ENCODE measurements at places on chromosomes 7 and 10.

GRCh38 chr10:57979491-57979890 is 288.2 kb downstream of the IPMK start:
- no peak for DNase-seq

DNA sequence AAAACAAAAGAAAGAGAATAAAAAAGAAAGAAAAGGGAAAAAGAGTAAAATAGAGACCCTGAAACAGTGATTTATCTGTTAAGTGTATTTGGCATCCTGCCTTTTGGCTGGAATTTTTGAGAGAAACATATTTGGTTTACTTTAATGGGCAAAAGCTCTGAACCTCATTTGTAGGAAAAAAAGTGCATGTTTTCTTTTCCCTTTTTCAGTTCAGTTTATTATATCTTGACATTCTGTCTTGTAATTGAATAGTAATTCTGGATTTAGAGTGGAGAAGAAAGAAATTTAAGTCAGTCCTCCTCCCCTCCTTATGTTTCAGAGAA is 69.5 kb downstream of the ARID5B start:
- DNase-seq, result no peak

DNA sequence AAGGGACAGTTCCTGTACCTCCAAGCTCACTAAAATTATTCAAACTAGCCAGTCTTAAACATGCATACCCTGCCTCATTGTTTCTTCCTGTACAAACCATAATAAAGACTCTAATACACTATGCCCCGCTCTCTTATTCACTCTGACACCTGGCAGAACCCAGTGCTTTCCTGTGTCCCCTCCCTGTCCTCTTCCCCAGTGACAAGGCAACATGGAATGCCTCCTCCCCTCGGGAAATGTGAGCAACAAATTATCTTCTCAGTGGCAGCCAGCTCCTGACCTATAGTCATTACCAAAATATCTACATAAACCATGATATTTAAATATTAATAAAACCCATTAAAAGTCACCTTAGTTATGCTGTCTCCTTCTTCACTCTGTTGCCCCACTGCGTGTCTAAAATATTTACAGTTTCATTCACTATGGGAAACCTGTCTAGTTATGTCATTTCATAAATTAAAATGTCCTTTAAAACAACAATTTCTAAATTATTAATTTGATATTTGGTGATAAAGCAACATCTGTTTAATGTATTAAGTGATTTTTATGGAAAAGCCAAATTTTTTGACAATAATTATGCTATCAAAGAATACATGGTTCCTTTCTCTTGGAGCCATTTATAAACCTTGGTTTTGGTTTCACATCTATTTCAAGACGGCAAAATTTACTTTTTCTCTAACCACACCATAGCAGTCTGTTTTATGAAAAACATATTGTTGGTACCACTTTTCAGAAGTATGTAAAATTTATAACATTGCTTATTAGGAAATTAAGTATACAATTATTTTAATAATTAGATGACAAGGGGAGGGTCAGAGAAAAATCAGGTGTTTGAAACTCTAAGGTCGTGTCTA is 1355.2 kb downstream of the XPNPEP1 start:
- no peak for DNase-seq

GRCh38 chr10:76466836-76467503 is 1035.5 kb downstream of the LRMDA start:
- no peak for DNase-seq

DNA sequence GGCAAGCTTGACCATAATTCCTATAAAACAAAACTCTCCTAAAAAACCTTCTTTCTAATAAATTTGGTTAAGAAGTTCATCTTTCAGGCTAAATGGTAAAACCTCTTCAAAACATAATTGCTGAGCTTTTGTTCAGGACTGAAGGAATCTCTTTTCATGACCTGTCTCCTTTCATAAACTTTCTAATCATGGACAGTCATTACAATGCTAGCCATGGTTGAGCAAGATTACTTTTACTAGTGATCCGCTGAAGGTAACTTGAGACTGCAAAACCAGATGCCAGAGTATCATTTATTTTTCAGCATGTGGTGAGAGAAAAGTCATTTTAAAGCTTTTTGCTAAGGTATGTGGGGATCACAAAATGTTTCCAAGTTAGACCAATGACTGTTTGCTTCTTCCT is 186.4 kb upstream of the RHOBTB1 start:
- no peak for DNase-seq

DNA sequence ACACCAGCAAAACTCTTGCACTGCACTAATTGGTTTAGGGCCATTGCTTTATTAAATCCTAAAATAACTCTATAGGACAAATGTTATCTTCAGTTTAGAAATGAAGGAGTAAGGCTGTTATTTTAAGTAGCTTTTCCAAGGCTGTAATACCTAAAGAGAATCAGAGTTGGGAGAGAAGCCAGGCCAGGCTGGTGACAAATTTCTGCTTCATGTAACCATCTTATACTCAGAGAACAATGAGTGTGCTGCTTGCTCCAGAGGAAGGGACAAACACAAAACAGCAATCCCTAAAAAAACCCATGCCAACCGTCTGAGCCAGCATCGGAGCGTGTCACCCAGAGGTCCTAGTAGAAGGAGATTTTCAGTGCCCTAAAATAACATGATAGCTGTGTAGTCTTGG is 49.7 kb upstream of the TARP start:
- no peak for DNase-seq

GRCh38 chr7:27617651-27618381 is 44.9 kb downstream of the HIBADH start:
- DNase-seq, result no peak

- DNase-seq, result no peak
Measured at GRCh38 chr10:110109511-110109910, 97.9 kb upstream of the MXI1 start.

GRCh38 chr10:21432266-21432665 is 93.2 kb downstream of the SKIDA1 start:
- no peak for DNase-seq

DNA sequence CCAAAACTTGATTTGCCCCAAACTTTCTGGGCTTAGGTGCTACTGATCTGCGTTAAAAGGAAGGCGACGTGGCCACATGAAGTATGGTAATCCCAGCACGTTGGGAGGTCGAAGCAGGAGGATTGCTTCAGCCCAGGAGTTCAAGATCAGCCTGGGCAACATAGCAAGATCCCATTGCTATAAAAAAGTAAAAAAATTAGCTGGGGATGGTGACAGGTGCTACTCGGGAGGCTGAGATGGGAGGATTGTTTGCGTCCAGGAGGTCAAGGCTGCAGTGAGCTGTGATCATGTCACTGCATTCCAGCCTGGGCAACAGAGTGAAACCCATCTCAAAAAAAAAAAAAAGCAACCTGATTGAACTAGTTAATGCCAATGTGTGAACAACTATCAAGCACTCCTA is 5.1 kb upstream of the CUL1 start:
- DNase-seq, result no peak

DNA sequence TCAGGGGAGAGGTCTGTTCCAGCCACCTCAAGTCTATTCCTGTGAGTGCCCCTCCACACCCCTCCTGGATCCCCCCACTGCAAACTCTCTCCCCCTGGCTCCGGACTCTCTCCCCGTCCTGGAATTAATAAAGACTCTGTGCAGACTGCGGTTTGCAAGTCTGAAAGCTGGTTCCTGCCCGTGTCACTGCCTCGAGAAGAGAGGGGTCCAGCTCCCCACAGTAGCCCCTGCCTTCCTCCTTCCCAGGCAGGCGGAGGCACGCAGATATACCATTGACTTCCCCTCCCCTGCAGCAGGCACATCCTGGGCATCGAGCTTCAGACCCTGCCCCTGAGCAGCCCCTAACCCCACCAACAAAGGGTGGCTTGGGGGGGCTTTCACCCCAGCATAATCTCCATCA is 2.2 kb upstream of the ELN start:
- no peak for DNase-seq

DNA sequence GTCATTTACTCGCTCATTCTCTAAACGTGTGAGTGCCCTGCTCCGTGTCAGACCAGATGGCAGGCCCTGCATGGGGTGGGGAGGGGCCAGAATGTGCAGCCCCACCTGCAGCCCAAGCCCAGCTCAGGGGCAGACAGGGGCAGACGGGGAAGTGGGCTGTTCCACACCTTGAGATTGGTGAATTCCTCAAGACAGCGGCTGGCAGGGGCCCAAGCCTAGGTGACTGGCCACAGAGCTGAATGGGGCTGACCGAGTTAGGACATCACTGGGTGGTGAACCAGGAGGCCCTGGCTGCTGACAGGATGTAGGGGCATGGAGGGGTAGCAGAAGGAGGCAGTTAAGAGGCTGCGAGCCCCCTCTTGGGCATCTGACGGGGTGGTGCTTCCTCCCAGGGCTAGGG is 79.1 kb downstream of the MGMT start:
- no peak for DNase-seq

DNA sequence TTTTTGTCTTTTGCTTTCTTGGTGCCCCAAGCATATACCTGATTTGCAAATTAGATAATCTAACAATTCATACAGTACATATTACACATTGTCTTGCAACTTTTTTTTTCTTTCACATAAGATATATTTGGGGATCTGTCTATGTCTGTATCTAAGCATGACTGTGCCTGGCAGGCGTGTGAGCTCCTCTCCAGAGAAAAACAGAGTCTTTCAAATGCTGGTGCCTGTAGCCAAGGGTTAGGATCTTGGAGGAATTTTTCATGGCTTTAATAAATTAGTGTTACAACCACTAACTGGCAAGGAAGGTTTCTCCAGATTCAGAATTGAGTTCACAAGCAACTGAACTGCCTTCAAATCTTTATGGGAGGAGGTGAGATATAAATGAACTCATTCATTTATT is 14.8 kb upstream of the SLF2 start:
- DNase-seq, result no peak

All from NCI-H2029 (cell line).